ENCODE measurements at places on chromosomes 3 and 15.
A peak's percentile ranks its signal among the peaks of the same experiment; 100 is the strongest.

DNA sequence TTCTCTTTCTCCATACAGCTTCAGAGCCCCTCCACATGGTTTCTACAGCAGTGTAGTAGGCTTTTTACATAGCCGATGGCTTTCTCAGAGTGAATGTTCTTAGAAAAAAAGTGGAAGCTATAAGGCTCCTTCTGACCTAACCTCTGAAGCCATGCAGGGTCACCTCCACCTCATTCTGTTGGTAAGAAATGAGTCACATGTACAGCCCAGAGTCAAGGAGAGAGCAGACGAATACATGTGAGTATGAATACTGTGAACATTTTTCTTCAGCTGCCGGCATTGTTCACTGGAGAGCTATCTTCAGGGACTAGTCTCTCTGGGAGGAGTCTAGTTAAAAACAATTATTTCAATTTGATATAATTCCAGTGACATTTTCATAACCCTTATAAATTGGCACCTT is 68.2 kb upstream of the THRB start:
- no peak for DNase-seq

- no peak for DNase-seq
Measured at GRCh38 chr15:83747050-83747717, 93.3 kb downstream of the ADAMTSL3 start.

DNA sequence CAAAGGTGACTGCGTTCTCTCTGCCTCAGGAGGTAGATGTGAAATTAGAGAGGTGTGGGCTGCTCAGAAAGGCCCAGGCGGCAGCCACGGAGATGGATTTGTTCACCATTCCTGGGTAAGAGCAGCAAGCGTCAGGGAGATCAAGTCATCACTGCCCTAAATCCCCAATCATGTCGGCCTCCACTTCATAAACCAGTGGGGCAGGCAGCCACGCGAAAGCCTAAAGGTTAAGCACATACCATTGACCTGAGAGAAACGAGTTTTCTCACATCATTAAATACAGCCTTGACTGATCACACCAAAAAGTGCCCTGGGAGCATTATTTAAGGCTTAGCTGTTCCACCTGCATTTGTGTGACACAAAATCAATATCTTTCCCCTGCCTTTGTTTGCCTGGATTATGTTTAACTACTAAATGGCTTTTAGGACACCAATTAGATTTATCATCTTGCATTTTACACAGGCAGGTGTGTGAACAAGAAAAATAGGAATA is 50.7 kb upstream of the FOXB1 start:
- DNase-seq: no peak

DNA sequence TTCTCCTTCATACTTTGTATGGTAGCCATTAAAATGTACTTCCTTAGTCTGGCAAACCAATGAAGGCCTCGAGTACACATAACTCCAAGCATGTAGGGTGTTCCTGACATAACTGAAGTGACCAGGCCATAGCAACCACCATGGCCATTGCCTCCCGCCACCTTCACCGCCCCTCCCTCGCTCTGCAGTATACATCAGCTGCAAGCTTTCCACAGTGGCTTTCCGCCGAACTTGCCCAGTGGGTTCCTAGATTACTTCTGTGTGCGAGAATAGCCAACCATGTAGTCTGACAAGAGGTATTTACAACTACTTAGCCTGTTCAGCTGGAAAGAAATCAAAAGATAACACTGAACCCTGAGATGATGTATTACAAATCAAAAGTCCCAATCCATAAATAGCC is 3.4 kb upstream of the CTNNB1 start:
- no peak for DNase-seq

DNA sequence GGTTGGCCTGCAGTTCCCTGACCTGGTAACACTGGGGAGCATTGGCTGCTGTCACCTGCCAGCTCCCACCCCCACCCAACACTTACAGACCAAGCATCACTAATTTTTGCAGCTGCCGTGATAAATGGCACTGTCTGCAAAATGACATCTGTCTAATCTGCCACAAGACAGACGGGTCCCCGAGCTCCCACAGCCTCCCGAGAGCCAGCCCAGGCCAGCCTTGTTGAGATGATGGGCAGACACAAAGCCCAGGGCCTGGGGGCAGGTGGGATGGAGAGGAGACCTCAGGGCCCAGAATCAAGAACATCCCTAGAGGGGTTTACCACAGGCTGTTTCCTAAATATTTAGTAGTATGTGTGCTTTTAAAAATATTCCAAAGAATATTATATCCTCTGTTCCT is 203.4 kb downstream of the TBC1D2B start:
- no peak for DNase-seq

GRCh38 chr3:22989716-22990115 is 213.4 kb upstream of the UBE2E2 start:
- no peak for DNase-seq

GRCh38 chr15:85587707-85588411 is 206.9 kb downstream of the KLHL25 start:
- no peak for DNase-seq

DNA sequence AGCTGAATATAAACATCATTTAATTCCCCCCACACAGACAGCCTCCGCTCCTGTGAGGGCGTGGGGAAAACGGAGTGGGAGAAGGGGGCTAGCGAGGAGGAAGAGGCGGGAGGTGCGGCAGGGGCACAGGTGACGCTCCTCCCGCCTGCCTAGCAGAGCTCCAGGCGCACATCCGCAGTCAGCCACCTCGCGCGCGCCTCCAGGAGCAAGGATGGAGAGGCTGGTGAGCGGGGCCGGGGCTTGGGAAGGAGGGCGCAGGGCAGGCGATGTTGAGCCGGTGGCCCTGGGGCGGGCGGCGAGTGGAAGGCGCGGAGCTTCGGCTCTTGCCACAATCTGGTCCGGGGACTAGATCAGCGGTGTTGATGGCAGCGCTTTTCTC is at the start of gene CD200:
CD200 (plus strand) TSS at position 155 of the 379 bp plus-strand sequence; CDS start at position 212, 57 bp downstream.
- DNase-seq: no peak

DNA sequence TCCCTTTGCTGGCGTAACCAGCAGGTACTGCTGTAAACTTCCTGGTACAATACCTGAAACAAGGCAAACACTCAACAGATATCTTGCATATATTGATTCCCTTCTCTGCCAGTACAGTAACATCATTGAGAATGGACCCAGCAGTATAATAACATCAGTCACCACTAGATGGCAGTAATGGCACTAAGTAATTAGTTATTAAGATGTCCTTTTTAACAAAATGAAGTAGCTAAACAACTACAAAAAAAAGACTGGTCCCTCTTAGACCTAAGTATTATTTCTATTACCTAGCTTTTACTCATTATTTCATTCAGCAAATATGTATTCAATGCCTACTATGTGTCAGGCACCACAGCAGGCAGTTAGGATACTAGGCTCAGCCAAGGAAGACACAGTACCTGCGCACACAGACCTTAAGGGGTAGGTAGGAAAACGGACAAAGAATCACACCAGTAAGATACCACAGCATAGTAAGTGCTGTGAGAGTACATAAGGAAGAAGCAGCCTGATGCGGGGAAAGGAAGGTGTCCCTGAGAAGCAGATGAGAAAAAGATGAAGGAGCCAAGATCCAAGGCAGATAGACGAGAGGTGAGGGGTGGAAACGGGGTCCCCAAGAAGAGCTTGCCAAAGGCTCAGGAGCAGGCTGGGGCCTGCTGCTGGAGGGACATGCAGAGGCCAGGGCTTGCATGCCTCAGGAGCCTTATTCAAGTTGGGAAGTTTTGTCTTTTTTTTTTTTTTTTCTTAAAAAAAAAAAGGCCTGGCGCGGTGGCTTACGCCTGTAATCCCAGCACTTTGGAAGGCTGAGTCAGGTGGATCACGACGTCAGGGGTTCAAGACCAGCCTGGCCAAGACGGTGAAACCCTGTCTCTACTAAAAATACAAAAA is 102.7 kb upstream of the CHD2 start:
- DNase-seq: peak; percentile 93

- no peak for DNase-seq
Measured at GRCh38 chr3:158640646-158641045, 3.7 kb upstream of the GFM1 start.

DNA sequence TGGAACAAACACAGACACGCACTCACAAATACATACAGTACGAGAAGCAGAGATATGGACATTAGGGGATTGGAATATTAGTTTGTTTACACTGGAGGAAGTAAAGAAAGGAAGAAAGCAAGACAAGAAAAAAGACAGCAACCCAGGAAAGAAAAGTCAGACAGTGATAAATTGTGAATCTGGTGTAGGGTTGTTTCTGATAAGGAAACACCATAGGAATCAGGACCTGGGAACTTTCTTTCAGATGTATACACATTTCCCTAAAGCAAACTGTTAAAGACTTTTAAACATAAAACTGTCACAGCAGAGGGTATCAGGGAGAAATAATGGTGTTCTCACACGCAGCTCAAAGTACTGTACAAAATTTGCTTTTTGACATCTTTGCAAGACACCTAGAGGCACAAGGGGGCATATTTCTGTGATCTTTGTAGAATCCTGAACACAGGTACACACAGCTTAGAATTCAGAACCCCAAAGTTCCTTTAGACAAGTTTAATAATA is 153.7 kb downstream of the TUSC7 start:
- DNase-seq: no peak

- DNase-seq: no peak
Measured at GRCh38 chr3:11213810-11214450, 58.3 kb upstream of the ATG7 start.

DNA sequence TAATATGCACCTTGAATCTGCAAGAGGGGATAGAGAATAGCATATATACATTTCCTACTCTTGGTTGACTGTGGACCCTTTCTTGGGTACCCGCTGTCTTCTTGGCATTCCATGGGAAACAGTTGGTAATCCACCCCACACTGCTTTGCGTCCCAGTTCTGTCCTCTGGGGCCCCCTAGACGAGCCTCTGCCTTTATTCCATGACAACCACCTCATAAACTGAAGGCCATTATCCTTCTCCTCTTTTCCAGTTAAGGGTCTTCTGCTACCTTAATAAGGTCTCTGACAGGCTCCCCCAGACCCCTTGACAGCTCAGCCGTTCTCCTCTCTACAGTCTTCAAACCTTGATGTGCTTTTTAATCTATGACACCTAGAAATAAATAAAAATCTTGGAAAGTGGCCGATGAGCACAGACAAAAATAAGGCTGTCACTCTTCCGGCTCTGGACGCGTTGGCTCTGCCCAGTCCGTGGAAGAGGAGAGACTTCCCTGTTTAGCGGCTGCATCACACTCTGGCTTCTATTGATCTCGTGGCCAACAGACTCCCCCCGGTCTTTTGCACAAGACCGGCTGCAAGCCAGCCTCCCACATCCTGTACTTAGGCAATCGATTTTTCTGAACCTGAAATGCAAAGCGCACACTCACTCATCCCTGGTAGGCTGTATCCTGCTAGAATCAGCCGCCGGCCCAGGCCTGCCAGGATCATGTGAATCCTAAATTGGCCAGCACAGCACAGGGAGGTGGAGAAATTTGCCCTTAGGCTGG is 251.0 kb upstream of the TLE3 start:
- DNase-seq: no peak

DNA sequence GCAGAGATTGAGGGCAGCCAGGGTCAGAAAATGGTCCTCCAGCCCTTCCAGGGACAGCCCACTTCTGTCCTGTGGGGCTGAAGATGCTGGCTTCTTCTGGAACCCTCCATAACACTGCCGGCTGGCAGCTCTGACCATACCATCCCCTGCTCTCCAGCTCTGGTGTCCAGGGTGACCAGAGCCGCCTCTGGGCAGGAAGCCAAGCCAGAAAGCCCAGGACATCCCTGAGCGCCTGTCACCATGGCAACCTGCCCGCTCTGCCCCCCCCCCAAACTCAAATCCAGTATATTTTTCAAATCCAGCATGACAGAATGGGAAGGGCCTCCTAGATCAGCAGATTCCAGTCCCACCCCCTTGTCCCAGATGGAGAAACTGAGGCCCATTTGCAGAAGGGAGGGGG is 420 bp upstream of the TMIE start:
- no peak for DNase-seq

GRCh38 chr3:126360714-126361060 is 3.5 kb upstream of the KLF15 start:
- DNase-seq: no peak

GRCh38 chr3:30632065-30632464 is 25.7 kb downstream of the TGFBR2 start:
- DNase-seq: no peak

- no peak for DNase-seq
Measured at GRCh38 chr15:29615791-29616190, 206.5 kb downstream of the TJP1 start.

DNA sequence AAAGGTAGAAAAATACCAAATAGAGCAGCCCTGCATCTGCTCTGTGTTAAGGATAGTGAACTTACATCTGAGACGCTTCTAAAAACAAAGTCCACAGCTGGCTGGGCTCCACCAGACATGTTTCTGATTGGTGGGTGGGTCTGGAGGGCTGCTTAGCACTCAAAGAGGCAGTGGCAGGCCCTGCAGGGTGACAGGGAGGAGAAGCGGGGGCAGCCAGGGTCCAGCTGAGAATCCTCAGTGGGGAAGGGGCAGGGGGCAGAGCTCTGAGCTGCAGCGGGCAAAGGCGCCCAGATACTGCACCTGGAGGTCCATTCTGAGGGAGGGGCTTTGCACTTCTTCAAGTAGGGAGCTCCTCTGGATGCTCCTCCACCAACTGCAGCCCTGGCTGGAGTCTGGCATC is 28.1 kb downstream of the PRR23E start:
- DNase-seq: no peak

GRCh38 chr15:62324382-62324781 is 159.3 kb upstream of the C2CD4B start:
- no peak for DNase-seq

DNA sequence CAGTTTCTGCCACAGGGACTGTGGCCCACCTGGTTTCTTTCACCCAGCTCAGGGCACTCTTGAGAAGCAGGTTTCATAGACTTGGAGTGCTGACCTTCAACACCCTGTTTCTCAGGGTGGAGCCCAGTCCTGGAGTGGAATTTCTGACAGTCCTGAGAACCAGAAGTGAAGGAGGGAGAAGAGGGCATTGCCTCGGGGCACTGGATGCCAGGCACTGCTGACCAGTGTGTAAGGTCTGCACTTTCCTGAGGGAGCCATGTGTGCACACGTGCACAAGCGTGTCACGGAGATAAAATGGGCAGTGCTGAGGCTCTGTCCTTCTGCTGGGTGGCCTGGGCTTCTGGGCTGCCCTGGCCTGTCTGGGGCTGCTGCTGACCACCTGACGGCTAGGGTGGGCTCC is 118.5 kb downstream of the SEC22A start:
- no peak for DNase-seq

DNA sequence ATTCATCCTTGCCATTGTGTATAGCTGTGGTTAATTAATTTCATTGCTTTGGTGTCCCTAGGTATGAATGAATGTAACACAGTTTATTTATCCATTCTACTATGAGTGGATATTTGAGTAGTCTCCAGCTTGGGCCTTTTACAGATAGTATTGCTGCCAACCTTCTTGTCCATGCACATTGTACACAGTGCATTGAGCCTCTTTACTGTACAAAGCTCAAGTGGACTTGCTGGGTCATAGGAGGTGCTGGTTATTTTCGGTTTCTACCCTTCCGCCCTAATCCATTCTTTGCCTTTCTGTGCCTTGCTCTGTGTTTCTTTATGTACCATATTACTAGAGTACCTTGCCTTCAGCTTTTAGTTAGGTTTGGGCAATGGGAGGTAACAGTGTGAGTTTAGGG is 60.7 kb downstream of the DUT start:
- no peak for DNase-seq

- DNase-seq: no peak
Measured at GRCh38 chr3:79140708-79141107, 627.1 kb downstream of the ROBO1 start.

All from Karpas-422 (cell line).